ENCODE measurements at places on chromosomes 3 and 15.
A peak's percentile ranks its signal among the peaks of the same experiment; 100 is the strongest.

DNA sequence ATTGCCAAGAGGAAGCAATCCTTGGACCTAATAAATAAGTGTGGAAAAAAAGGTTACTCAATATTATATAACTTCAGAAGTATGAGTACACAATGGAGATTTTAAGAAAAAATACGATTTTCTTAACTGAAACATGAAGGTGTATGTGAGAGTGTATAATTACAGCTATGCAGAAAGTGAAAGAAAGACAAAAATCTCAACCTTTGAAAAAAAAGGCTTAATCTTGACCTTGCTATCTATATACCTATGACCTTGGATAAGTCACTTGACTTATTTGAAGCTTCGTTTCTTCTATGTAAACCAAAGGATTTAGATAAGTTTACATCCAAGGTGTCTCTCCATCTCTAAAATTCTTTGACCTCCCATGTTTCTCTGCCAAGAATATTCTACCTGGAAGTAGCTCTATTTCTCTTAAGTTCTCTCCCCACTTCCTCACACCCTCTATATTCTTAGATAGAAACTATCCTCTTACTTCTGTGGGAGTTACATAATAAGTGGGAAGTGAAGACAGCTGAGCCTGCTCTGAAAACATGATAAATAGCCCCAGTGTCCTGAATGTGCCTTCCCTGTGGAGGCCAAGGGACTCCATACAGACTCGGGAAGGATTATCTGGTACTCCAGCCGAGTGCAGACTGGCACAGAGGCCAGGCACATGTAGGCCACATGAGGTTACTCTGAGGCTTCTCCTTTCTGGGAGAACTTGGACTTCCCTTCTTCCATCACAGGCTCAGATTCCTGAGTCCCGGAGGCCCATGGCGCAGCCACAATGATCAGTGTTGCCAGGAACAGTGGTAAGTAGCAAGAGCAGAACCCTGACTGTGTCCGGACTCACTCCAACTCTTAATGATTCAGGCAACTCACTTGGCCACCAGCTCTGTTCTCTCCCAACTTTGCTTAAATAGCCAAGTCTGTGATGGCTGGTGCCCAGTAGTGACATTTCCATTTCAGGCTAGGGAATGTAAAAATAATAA, 166.8 kb upstream of the COL8A1 start:
- DNase-seq, result no peak

GRCh38 chr15:90419738-90420406, 31.8 kb downstream of the IQGAP1 start:
- DNase-seq, result peak; percentile 77

DNA sequence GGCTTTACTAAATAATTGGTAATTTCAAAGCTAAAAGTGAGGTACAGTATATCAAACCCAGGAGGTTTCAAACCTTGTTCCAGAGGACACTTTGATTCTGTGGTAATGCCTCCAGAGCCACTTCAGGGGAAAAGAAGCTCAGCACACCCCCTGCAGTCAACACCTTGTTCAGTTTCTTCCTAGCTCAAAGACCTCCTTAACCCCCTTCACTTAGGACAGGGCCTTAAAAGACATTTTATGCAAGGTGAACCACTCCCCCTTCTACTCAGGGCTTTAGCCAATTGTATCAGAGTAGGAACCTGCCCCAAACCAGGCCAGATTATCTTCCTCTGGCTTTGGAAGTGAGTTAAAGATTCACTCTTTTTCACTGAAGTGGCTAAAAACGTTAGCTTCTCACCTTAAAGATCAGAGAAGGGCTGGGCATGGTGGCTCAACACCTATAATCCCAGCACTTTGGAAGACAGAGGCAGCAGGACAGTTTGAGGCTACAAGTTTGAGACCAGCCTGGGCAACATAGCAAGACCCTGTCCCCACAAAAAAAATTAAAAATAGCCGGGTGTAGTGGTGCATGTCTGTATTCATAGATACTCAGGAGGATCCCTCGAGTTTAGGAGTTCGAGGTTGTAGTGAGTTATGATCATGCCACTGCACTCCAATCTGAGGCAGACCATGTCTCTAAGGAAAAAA, 3.4 kb downstream of the DENND6A start:
- no peak for DNase-seq

- DNase-seq, result no peak
Measured at GRCh38 chr15:94266789-94267188, 35.4 kb downstream of the MCTP2 start.

DNA sequence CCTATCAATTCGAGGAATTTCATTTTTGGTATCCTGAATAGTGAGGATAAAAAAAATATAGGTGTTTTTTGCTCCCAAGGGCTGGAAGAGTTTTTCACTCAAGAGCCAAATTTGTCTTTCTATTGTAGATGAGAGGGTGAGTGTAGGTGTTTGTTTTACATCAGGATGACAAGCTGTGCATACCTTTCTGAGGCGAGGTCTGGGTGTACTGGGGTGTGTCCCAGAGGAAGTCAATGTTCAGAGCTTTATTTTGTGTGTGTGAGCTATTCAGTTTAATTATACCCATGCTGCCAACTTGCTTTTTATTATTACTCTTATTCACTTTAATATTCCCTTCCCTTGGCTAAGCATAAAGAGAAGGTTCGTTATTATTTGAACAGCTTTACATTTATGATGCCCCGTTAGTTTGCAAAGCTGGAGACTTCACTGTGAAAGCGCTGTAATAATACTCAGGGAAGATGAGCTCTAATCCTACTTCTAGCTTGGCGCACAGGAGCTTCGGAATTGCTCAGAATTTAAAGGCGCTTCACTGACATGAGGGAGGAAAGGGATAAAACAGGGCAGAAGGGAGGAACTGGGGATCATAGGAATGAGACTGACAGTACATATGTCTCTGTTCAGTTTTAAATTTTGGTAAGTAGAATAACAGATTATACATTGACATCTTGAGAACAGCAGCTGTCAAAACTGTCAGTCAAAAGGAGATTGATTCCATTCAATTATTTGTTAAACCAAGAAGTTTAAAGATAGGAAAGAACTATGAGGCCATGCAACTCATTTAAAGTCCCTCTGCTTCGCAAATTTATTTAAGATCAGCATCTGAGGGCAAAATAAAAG, 117.7 kb upstream of the TP63 start:
- DNase-seq, result no peak

DNA sequence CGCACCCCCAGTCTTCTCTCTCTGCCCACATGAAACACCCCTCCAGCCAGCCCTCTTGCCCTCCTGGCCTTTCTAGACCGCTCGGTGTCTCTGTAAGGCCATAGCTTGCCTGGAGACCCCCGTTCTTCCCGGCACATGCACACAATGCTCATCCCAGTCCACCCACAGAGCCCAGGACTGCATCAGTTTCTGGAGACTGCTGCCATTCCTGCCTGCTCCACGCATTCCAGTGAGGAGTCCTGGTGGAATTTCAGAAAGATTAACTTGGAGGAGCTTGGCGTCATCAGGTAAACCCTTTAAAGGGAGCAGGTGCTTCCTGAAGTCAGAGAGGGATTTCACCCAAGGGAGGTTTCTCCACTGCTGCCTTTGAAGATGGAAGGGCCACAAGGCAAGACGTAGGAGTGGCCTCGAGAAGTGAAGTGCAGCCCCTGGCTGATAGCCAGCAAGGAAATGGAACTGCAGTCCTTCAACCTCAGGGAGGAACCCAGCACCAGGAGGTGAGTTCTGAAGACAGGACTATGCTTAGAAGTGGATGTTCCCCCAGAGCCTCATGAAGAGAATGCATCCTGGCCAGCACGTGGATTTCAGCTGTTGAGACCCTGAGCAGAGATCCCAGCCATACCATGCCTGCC, 19.2 kb downstream of the SLC41A3 start:
- no peak for DNase-seq

DNA sequence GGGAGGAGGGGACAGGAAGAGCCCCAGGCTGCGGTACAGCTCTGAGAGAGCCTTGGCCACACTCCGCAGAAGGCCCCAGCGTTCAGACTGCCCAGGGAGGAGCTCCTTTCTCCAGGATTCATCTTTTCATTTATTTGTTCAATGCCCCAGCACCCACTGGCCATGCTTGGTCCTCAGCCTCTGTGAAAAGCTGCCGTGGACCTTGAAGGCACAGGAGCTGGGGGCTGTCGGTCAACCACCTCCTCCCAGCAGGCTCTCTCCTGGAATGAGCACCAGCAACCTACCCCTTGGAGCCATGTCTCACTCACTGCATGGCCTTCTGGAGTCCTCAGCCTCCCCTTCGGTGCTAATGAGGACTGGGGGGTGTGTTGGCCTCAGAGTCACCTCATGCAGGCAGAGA, 21.6 kb upstream of the PRR23E start:
- DNase-seq, result no peak

DNA sequence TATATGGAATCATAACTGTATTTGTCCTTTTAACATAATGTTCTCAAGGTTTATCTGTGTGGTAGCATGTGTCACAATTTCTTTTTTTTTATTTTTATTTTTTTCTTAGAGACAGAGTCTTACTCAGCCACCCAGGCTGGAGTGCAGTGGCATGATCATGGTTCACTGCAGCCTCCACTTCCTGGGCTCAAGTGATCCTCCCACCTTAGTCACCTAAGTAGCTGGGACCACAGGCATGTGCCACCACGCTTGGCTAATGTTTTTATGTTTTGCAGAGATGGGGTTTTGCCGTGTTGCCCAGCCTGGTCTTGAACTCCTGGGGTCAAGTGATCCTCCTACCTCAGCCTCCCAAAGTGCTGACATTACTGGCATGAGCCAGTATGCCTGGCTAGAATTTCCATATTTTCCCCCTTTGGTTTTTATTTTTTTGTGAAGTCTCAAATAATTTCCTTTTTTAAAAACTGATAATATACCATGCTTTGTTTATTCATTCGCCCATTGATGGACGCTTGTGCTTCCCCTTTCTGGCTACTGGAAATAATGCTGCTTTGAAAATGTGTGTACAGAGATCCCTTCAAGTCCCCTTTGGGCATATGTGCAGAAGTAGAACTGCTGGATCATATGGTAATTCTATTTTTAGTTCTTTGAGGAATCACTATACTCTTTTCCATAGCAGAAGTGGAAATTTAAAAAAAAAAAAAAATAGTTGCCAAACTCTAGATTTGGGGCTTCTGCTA, 28.4 kb downstream of the TMEM40 start:
- DNase-seq, result no peak

DNA sequence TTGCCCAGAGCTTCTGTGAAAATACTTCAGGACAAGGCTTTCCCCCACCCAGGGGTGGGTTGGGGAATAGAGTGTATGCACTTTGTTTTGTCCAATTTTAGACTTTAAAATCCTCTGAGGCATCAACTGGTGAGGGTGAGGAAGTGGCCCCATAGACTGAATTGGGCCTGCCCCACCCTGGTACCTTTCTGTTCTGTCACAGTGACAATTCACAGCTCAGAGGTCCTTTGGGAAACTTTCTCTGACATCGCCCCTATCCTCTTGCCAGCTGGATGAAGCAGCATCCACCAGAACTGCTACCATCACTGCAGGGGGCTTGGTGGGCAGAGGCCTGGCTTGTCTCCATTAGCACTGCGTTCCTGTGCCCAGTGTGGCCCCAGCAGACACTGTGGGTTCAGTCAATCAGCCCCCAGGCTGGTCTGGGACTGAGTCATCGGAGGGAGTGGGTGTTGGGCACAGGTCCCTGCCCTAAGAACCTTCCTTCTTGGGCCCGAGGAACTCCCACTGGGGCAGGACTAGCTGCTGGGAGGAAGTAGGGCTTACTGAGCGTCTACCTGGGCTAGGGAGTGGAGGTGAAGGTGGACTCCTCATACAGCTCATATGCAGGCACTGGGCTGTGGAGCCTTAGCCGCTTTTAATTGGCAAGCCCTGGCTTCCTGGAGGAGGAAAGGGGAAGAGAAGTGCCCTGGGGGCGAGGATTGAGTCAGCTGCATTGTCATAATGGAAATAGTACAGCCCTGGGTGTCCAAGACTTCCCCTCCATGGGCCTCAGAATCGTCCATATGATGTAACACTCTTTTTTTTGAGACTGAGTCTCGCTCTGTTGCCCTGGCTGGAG, 1.5 kb upstream of the PPM1M start:
- no peak for DNase-seq

DNA sequence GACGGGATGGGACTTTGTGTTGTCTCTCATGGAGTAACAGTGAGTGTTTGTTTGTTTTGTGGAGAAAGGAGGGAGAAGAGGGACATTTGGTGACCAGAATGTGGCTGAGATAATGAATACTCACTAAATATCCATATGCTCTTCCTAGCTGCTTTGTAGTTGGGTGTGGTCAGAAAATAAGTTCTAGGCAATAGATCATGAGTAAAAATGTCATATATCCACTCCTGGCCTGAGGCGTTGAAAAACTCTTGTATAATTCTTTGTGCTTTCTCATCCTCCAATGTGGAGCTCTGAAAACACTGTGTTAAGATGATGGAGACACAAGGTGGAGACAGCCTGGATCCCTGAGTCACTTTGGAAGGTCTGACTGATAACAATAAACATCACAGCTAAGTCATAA, 28.0 kb upstream of the IL16 start:
- DNase-seq, result no peak

- no peak for DNase-seq
Measured at GRCh38 chr15:33608714-33609113, 297.9 kb downstream of the RYR3 start.

DNA sequence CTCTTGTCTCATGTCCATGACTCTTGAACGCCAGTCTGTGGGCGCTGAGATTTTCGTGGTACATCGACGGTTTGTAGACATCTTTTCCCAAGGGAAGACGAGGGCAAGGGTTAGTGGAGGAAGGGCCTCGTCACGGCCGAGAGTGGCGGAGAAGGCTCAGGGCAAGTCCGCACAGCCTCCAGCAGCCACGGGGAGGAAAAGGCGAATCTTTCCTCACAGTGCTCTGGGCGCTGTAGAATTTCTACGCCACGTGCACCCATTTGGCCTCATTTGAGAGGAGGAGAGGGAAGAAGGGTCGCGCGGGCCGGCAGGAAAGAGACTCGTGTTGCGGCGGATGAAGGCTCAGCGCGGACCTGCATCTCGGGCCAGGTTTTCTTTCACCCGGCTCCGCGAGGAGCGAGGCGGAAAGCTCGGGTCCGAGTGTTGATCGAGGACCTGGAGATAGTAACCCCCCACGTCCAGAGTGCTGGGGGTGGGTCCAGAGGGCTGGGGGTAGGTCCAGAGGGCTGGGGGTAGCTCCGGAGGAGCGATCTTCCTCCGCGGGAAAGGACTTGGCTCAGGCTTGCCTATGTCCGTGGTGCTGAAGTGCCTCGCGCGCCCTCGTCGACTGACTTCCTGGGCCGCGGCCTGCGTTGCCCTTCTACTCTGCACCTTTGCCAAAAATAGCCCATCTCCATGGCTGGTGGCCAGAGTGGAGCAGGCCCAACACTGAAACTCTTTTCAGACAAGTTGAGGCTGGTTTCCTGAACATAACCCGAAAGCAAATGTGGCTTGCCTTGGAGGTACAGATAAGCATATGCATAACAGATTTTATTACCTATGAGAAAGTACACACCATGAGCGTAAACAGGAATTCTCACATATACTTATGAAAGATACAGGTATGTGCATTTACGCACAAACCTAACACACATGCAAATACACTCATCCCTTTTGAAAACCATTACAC, 1.1 kb downstream of the SLC35G2 start:
- no peak for DNase-seq

Data from AG04449 (cell line).